T follicular helper cell (primary cell): ENCODE measurements at places on chromosomes 12 and 14.

DNA sequence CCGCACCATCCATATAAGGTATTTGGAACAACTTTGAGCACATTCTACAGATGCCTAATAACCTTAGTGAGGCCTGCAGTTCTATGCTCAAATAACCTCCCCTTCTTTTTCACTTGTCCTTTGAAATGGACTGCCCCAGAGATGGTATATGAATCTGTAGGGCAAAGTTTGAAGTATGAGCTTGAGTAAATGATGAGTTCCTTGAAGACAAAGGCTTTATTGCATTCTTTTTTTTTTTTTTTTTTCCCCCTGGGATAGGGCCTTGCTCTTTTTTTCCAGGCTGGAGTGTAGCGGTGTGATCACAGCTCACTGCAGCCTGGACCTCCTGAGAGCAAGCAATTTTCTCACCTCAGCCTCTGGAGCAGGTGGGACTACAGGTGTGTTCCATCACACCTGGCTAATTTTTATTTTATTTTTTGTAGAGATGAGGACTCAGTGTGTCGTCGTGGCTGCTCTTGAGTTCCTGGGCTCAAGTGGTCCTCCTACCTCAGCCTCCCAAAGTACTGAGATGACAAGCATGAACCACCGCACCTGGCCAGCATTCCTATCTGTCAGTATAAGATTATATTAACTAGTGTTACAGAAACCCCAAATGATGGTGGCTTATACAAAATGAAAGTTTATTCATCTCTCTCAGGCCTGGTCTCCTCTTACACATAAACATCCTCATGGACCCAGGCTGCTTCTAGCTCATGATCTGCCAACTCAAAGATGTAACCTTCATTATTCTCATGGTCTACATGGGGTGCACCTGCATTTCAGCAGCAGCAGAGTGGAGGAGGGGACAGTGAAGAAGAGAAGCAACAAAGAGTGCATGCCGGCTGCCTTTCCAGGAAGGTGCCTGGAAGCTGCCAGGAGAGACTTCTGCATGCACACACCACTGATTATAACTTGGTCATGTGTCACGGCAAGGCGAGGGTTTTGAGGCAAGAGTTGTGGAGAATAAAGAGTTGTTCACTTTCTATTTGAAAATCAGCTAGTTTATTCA is 101.4 kb downstream of the DUSP16 start:
- no peak for DNase-seq

GRCh38 chr14:55329999-55330710 is 58.9 kb downstream of the FBXO34 start:
- DNase-seq: no peak

DNA sequence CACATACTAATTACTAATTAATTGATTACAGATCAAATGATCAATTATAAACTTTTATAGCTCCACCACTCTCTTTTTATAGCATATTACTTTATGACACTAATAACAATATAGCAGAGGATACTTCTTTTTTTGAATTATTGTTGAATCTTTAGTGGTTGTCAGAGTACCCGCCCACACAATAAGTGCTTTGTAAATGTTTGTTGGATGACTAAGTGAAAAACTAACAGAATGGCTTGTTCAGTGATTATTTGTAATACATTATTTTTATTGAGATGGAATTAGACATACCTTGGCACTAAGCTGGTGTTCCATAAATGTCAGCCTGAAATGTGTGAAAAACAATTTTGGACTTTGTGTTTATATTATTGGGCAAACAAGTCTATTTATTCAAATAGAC is 670.5 kb upstream of the ATXN7L3B start:
- DNase-seq: no peak

DNA sequence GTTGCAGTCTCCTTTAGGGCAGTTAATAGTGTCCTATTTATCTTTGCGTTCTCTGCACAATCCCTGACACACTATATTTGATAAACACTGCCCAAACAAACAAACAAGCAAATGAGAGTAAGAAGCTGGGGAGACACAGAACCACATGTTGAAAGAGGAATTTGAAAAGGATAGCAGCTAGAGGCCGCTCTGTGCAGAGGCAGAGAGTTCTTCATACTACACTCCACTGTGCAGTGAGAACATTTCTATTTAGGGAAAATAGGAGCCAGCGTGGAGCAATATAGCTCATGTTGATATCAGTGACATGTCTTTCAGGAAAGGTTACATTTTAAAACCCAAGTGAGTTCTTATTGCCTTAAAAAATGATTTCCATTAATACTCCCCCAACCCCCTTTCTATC is 140.3 kb upstream of the SEL1L start:
- DNase-seq: no peak

DNA sequence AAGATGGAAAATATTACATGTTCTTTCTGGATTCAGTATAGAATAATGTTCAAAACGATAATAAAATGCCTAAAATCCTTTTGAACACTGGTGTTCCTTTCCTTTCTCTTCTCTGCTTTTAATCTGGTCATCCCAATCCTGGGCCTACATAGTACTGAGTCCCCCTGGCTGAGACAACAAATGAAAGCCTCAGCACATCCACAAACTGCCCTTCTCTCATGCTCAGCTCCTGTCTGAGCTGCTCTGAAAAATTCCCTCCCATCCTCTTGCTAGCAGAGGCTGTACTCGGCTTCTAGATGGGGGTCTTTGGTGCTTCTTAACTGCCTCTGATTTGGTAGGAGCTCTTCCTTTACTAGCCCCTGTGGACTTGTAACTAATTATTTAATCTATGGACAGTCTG is 232.3 kb downstream of the MED13L start:
- DNase-seq: no peak

DNA sequence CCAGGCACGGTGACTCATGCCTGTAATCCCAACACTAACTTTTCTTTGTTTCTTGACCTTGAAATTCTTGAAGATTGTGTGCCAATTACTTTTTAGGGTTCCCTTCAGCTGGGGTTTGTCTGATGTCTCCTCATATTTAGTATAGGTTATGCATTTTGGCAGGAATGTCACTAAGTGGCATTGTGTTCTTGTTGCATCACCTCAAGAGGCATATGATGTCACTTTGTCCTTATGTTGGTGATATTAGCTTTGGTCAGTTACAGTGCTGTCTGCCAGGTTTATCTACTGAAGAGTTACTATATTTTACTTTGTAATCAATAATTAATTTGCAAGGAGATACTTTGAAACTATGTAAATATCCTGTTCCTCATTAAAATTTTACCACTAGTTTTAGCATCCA is 61.0 kb upstream of the BTG1 start:
- no peak for DNase-seq

DNA sequence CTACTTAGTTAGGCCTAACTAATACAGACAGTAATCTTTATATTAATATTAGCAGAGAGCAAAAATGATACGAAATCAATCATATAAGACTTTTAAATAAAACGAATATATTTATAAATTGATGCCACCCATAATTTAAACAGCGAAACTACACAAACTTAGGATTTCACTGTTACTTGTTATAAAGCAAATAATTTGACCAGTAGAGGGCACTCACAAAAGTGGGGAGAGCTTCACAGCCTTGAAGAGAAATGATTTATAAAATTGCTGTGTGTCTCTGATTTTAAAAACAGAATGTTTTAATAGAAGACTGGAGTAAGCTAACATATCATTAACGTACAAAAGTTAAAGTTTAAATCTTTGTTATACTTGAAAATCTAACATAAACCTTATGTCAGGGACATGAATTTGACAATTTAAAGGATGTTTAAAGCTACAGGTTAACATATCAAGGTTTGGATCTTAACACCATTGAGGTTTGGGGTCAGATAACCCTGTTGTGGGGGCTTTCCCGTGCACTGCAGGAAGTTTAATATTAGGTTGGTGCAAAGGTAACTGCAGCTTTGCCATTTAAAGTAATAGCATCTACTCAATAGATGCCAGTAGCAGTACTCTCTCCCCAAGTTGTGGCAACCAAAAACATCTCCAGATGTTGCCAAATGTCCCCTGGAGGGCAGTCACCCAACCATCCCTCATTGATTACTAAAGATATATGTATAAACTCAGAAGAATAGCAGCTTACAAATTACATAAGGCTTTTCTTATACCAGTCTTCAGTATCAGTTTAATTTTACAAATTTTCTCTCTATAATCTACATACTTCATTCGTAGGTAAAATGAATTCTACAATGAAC is 9.3 kb downstream of the KRAS start:
- DNase-seq: no peak

GRCh38 chr12:113524495-113524894 is 52.8 kb upstream of the LHX5 start:
- DNase-seq: no peak

GRCh38 chr12:45572114-45572513 is 157.4 kb upstream of the ARID2 start:
- DNase-seq: no peak

- DNase-seq: peak; percentile 4
Measured at GRCh38 chr12:102484428-102484958, 4.1 kb upstream of the IGF1 start.

- no peak for DNase-seq
Measured at GRCh38 chr12:93050026-93050747, 121.1 kb upstream of the EEA1 start.

DNA sequence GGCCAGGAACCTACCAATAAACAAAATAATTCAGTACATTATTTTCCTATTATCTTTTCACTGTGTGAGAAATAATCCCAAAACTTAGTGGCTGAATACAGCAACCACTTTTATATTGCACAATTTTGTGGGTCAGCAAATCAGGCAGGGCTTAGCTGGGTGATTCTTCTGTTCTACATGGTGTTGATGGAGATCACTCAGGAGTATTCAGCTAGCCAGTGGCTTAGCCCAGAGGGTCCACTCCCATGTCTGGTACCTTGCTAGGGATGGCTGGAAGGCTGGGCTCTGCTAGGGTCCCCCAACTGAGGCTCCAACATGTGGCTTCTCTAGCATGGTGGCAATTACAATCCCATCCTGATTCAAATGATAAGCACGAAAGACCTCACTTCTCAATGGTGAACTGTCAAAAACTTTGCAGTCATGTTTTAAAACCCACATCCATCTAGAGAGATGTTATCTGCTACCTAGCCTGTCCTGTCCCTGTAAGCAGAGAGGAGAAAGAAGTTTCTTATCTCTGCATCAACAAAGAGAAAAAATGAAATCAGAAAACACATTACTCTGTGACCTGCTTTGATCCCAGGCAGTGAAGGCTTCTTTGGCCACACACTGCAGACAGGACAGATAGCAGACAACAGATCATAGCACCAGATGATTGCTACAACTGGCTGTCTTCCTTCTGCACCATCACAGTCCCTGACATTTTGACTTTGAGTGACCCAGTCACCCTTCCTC is 51.0 kb upstream of the MYL2 start:
- DNase-seq: no peak

DNA sequence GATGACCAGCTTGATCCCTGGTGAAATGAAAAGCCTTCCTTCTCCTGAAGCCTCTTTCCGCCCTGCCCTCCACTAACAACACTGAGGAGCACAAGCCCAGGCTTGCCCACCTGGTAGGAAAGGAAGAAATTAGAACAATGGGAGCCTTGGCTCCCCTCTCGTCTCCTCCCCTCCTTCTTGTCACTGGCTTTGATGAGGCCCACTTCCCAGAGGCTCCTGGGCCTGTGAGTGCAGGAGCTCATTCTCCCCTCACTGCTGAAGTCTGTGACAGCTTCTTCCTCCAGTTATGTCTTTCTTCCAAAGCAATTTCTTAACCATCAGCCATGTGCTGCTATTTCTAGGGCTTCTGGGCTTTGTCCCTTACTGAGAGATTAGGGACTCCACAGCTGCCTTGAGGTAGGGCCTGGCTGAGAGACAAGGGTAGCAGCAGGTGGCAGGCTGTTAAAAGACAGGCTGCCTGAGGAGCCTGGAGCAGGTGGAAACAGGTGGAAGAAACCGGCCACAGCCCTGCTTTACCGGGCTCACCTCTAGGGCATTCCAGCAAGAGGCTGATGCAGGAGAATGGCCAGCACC is 53.6 kb upstream of the SRSF5 start:
- DNase-seq: no peak

DNA sequence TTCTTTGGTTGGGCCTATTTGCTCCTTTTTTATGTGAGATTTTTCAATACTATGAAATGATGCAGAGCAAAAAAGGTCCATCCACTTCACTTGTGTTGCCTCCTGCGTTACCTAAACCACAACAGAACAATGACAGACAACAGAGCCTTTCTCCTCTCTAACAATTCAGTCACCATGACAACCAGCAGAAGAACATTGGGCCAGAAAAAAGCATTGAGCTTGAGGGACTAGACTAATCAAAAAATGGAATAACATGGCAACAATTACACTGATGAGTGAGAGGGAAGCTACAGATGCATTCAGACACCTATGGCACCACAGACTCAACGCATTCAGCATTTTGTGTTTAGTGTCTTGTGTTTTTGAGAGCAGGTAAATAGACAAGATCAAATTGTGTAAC is 44.6 kb upstream of the PTCSC3 start:
- DNase-seq: no peak

- no peak for DNase-seq
Measured at GRCh38 chr12:61009192-61009591, 1251.0 kb upstream of the USP15 start.

GRCh38 chr12:79374545-79374944 is 316.2 kb downstream of the PAWR start:
- no peak for DNase-seq

DNA sequence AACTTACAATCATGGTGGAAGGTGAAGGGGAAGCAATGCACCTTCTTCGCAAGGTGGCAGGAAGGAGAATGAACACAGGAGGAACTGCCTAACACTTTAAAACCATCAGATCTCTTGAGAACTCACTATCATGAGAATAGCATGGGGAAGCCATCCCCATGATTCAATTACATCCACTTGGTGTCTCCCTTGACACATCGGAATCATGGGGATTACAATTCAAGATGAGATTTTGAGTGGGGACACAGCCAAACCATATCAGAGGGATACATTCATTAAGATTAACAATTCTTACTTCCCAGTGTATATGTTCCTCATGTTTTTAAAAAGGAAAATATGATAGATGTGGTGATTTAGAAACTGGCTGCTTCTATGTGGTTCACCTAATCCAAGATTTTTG is 117.9 kb downstream of the PDE3A start:
- DNase-seq: no peak

GRCh38 chr12:84825149-84825548 is 87.5 kb downstream of the SLC6A15 start:
- DNase-seq: no peak

GRCh38 chr14:90676912-90677311 is 139.3 kb downstream of the TTC7B start:
- DNase-seq: no peak

DNA sequence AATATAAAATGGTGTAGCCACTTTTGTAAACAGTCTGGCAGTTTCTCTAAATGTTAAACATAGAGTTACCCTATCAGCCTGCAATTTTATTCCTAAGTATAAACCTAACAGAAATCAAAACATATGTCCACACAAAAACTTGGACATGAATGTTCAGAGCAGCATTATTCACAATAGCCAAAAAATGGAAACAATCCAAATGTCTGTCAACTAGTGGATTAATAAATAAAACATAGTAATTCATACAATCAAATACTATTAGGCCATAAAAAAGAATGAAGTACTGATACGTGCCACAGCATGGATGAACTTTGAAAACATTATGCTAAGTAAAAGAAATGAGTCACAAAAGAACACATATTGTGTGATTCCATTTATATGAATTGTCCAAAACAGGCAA is 196.5 kb downstream of the NUAK1 start:
- DNase-seq: no peak

- DNase-seq: no peak
Measured at GRCh38 chr12:45350861-45351260, 135.0 kb downstream of the ANO6 start.

- no peak for DNase-seq
Measured at GRCh38 chr12:130136509-130137039, 25.7 kb upstream of the FZD10 start.
